Activated CD4-positive, alpha-beta T cell treated with anti-CD3 and anti-CD28 coated beads for 1 hour (primary cell): ENCODE measurements at places on chromosomes 16 and 17.

DNA sequence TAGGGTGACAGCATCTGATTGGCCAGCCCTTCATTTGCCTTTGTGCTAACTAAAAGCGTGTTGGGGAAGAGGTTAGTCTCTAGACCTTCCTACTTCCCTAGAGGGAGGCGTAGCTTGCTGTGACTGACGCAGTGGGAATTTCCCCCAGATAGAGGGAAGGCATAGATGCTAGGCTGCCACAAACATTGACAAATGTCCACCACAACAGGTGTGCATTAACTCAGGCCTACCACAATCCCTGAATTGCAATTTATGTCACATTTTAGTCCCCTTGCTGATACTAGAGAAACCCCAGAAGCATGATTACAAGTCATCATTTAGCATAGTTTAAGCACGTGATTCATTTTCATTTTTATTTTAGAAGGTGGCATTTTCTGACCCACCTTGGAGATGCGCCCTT lies 76.3 kb upstream of the WSB1 start:
- DNase-seq = no peak

- no peak for DNase-seq
Measured at GRCh38 chr17:36928471-36929345, 8.6 kb upstream of the LHX1 start.

DNA sequence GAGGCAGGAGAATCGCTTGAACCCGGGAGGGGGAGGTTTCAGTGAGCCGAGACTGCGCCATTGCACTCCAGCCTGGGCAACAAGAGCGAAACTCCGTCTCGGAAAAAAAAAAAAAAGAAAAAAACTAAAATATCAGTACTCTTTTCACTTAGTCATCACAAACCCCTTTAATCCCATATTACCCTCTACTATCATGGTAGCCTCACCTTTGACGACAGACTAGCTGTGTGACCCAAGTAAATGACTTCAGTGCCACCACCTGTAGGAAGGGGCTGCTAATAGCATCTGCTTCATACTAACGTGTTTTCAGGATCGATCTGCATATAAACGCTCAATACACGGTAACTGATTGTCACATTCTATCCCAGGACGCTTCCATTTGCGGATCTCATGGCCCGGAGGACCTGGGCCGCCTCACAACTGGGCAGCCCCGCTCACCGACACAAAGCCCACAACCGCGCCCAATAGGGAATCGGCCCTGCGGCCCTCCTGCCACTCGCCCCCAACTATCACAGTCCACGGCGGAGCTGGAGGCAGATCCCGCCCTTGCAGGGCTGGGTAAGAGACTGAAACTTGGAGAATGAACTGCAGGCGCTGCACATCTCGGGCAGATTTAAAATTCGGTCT lies 1.1 kb upstream of the ZNF263 start:
- DNase-seq = no peak

GRCh38 chr16:73151225-73151624 lies 103.3 kb upstream of the ZFHX3 start:
- DNase-seq = no peak

DNA sequence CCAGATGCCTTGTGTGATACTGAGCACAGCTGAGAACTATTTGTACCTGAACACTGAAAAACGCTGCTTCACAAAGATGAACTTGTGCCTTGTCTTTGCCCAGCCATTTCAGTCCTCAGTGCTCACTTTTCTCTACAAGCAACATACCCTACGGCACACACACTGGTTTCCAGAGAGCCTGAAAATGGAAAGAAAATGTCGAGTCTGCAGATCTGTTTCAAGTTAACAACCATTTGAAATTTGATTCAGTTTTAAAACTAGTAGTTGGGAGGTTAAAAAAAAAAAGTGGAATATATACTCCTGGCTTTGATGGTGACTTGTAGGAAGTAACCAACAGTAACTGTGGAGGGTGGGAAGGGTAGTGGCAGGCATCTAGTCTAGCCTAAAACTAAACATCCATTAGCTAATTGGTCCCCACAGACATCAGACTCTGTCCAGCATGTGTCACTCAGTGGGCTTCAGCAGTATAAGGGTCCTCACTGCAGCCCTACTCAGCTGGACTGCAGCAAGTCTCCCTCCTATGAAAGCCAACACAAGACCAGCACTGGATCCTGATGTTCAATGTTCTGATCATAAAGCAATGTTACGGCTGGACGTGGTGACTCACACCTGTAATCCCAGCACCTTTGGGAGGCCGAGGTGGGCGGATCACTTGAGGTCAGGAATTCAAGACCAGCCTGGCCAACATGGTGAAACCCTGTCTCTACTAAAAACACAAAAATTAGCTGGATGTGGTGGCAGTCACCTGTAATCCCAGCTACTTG lies 27.1 kb downstream of the ERN1 start:
- DNase-seq = no peak

- DNase-seq = no peak
Measured at GRCh38 chr17:68141050-68141449, 105.5 kb downstream of the KPNA2 start.

DNA sequence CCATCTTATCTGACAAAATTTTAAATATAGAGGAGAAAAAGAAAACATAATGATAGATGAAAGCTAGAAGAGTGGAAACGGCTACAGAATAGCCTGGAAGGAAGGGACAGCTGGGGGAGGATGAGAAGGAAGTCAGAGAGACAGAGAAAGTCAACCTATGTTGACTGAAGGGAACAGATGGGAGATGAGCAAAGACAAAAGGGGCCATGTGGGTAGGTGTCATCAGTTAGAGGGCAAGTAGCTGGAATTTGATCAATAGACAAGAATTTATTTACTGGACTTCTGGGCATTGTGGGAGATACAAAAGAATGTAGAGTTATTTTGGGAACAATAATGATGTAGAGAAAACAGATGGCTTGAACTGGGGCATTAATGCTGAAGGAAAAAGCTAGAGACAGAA lies 194.4 kb downstream of the ANKFN1 start:
- no peak for DNase-seq

- no peak for DNase-seq
Measured at GRCh38 chr17:74325376-74325742, 667 bp upstream of the KIF19 start.

DNA sequence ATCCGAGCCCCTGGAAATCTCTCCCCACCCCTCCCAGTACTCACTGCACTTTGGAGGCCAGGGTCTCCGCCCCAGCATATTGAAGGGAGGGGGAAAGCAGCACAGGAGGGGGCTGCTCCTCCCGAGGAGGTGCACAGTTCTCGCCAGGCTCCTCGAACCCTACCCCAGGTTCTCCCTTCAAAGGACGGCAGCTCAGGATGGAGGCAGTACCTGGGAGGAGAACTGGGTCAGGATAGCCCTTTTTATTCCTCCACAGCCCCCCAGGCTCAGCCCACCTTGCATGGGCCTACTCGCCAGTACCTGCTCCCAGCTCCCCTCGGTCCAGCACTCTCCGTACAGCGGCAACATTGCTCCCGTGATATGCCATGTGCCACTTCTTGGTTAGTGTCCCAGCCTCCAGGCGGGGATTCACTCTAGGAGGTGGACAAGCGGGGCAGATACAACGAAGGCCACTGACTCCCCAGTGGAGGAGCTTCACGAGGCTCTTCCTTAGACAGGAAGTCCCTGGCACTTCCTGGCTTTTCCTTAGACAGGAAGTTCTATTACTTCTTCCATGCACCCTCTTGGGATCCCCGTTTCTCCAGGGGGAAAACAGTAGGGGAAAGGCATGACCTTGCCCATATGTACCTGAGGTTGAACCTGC lies 2.1 kb upstream of the GPS2 start:
- DNase-seq = no peak

- no peak for DNase-seq
Measured at GRCh38 chr17:27363326-27363725, 69.4 kb downstream of the WSB1 start.

- DNase-seq = peak; percentile 21
Measured at GRCh38 chr17:8994319-8994718, 27.0 kb upstream of the NTN1 start.

GRCh38 chr17:32275060-32276042 lies 9.7 kb downstream of the RHBDL3 start:
- DNase-seq = no peak

DNA sequence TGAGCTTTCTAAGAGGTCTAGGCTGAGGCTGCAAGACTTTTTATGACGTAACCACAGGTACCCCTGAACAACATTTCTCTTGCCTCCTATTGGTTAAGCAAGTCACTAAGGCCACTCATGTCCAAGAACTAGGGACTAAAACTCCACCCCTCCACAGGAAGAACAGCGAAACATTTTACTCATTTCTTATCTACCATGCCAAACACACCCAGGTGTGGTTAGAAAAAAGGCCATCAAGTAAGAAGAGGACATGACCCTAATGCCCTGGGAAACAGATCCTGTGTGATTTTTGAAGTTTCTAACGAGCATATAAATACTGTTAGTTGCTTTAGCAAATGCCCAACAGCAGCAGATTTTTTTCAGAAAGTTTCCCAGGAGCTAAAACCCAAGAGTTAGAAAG lies 282.4 kb upstream of the DYNLRB2 start:
- no peak for DNase-seq

- no peak for DNase-seq
Measured at GRCh38 chr17:61399131-61400065, at the start of gene TBX2. TSS of gene TBX2 (plus strand) at chr17:61399843. CDS start at chr17:61400177, 334 bp downstream.

DNA sequence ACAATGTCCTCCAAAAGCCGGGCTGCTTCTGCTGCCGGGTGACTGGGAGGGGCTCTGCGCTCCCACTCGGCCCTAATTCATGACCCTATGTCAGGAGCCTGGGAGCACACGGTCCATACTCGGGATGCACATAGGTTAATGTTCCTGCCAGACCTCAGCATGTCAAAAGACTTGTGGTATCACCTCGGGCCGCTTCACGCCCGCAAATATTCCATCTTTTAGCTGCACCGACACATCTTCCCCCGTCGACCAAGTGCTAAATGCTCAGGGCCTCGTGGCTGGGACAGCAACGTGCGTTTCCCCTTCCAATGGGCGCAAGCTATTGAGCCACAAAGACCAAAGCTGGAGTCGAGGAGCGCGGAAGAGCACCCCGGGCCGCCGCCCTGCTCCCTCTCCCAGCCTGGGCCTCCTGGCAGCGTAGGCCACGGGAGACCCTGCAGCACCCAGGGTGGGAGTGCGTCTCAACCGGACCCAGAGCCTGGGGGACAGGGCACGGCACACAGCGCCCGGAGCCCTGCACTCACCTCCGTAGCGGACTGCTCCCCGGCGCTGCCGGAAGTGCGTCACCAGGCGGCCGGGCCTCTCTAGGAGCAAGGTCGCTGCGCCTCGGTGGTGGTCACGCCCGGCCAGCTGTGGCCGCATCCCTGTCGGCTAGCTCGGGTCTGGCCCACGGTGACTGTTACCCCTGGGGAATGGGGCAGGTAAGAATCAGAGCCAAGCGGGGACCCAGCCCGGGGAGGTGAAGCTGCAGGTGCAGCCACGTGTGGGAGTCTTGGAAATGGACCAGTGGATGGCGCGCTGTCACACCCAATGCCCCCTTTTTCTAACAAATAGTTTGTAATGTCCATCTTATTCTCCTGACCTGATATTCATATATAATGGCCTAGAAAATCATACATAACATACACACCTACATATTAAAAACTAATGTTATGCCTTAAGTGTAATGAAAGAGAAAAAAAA lies at the start of gene ZNF23:
Gene ZNF23 (minus strand): TSS at position 562 of the 963 bp plus-strand sequence. CDS start 5,451 bp downstream, outside the sequence.
- peak; percentile 70 for DNase-seq

- no peak for DNase-seq
Measured at GRCh38 chr16:8796469-8797363, 723 bp downstream of the TMEM186 start.

GRCh38 chr16:75074304-75074793 lies 42.2 kb downstream of the LDHD start:
- DNase-seq = no peak

- no peak for DNase-seq
Measured at GRCh38 chr16:56607109-56607618, 1.2 kb upstream of the MT2A start.

GRCh38 chr17:42016411-42016831 lies 818 bp downstream of the DNAJC7 start:
- no peak for DNase-seq

- DNase-seq = no peak
Measured at GRCh38 chr16:17557480-17557879, 86.7 kb upstream of the XYLT1 start.

- DNase-seq = no peak
Measured at GRCh38 chr17:59485946-59486345, 79.5 kb upstream of the DHX40 start.

- no peak for DNase-seq
Measured at GRCh38 chr17:14471052-14471451, 170.2 kb downstream of the HS3ST3B1 start.

- no peak for DNase-seq
Measured at GRCh38 chr16:86951831-86952598, 365.2 kb downstream of the C16orf95 start.

DNA sequence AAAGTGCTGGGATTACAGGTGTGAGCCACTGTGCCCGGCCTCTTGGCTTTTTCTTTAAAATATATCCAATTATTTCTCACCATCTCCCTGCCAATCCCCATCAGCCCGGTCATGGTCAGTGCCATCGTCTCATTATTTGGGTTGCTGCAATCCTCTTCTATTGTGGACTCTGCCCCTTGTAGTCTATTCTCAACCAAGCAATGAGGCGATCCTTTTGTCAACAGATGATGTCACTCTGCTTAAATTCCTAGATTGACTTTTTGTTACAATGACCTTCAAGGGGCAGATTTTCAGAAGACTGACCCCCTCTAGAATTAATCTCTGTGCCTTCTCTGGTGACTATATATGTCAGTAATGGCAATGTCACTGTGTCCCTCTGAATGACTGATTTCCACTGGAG lies 384.7 kb downstream of the UTP18 start:
- DNase-seq = no peak

DNA sequence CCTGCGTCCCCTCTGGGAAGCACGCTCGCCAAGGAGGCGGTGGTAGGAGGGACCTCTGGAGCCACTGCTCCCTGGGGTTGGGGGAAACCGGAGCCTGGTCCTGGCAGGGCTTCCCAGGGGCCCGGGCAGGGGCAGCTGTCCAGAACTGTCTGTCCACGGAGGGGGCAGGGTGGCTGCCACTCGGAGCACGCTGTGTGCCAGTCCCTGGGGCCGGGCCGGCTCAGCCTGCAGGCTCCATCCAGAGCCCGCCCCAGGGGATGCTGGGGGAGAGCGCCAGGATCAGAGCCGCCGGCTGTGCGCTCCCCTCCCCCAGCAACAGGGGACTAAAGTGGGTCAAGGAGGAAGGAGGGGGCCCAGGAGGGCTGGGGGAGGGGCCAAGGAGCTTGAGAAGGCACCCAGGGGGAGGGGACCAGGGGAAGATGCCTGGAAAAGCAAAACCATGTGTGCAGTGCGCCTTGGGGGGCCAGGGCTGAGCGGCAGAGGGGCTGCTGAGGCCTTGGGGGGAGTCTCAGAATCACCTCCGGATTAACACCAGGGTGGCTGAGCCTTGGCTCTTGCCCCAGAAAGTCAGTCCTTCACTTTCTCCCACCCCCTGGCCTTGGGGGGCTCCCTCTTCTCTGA lies 21.3 kb downstream of the ZNF423 start:
- no peak for DNase-seq

- DNase-seq = no peak
Measured at GRCh38 chr16:10959161-10959560, 14.8 kb downstream of the CLEC16A start.
